ENCODE measurements at places on chromosomes 16 and 17. TPM values are rescaled to one million over a fixed set of nuclear protein-coding genes. Genes with fewer than 3 reads are reported as not detected.
A peak's percentile ranks its signal among the peaks of the same experiment; 100 is the strongest.

- peak; percentile 45 for DNase-seq
- H3K27ac ChIP-seq, result no peak overlapping the region
- H3K4me1 ChIP-seq, result peaks cover 13% of the 10 kb centered on the region
- no peaks in the 10 kb centered on the region for H3K27me3 ChIP-seq
- peaks cover 30% of the 10 kb centered on the region for H3K36me3 ChIP-seq
- H3K4me3 ChIP-seq, result no peak overlapping the region
Observed at GRCh38 chr17:4199818-4200402, 56.9 kb downstream of the CYB5D2 start.

DNA sequence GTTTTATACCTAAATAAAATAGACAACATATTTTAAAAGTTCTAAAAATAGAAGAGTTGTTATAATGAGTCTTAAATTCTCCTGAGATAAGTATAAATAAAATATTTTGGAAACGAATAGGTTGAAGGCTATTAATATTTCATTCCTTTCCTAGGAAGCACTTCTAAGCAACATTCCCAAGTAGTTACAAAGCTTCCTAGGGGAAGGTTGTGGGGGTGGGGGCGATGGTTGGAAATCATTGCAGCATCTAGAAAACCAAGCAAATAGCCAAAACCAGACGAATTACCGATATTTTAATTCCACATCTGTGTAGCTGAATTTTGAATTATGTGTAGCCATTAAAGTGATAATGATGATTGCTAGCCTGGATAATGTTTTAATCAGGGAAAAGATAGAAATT lies 26.9 kb downstream of the PTRH2 start:
- H3K4me3 ChIP-seq, result no peak overlapping the region
- no peak for DNase-seq
- peaks cover 3% of the 10 kb centered on the region for H3K4me1 ChIP-seq
- H3K27me3 ChIP-seq, result no peaks in the 10 kb centered on the region
- H3K36me3 ChIP-seq, result peaks cover 56% of the 10 kb centered on the region

GRCh38 chr16:3157229-3158025 lies 22.6 kb downstream of the ZNF213 start:
- peak overlapping the region; percentile 76 for H3K4me3 ChIP-seq
- DNase-seq, result peak; percentile 73
- H3K27me3 ChIP-seq, result peaks cover 9% of the 10 kb centered on the region
- peaks cover 24% of the 10 kb centered on the region for H3K4me1 ChIP-seq
- H3K27ac ChIP-seq, result peak overlapping the region; percentile 49
- peaks cover 6% of the 10 kb centered on the region for H3K36me3 ChIP-seq

- H3K27ac ChIP-seq, result no peak overlapping the region
- no peak overlapping the region for H3K4me3 ChIP-seq
- peaks cover 8% of the 10 kb centered on the region for H3K4me1 ChIP-seq
- peaks cover 5% of the 10 kb centered on the region for H3K36me3 ChIP-seq
Observed at GRCh38 chr16:10920726-10921427, 21.4 kb downstream of the DEXI start.

DNA sequence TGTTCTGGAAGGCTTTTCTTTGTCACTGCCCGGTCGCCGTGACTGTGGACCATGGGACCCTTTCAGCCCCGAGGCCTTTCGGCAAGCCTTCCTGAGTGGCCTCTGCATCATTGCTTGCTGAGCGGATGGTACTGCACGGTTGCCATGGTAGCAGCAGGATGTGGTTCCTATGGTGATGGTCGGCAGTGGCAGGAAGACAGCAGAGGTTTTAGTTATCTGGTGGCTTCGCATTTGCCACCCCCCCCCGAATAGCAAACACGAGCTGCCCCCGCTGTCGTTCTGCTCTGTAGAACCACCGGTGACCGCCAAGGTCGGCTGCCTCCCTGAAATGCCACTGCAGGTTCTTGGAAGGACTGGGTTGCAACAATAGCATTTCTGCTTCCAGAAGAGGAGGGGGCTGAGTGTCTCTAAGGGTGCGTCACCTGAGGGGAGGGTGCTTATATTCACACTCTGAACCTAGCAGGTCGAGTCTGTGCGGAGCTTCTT lies 76.6 kb downstream of the CMIP start:
- DNase-seq, result peak; percentile 84
- H3K4me3 ChIP-seq, result no peak overlapping the region
- peak overlapping the region; percentile 8 for H3K27ac ChIP-seq
- no peaks in the 10 kb centered on the region for H3K27me3 ChIP-seq
- H3K4me1 ChIP-seq, result peaks cover 29% of the 10 kb centered on the region
- H3K36me3 ChIP-seq, result peaks cover 2% of the 10 kb centered on the region

GRCh38 chr16:86681031-86681756 lies 102.8 kb downstream of the FOXL1 start:
- H3K27ac ChIP-seq, result no peak overlapping the region
- peaks cover 22% of the 10 kb centered on the region for H3K27me3 ChIP-seq
- no peak for DNase-seq
- H3K4me3 ChIP-seq, result no peak overlapping the region
- no peaks in the 10 kb centered on the region for H3K36me3 ChIP-seq

KRTAP9-8 gene
- total RNA-seq, result not detected

DNA sequence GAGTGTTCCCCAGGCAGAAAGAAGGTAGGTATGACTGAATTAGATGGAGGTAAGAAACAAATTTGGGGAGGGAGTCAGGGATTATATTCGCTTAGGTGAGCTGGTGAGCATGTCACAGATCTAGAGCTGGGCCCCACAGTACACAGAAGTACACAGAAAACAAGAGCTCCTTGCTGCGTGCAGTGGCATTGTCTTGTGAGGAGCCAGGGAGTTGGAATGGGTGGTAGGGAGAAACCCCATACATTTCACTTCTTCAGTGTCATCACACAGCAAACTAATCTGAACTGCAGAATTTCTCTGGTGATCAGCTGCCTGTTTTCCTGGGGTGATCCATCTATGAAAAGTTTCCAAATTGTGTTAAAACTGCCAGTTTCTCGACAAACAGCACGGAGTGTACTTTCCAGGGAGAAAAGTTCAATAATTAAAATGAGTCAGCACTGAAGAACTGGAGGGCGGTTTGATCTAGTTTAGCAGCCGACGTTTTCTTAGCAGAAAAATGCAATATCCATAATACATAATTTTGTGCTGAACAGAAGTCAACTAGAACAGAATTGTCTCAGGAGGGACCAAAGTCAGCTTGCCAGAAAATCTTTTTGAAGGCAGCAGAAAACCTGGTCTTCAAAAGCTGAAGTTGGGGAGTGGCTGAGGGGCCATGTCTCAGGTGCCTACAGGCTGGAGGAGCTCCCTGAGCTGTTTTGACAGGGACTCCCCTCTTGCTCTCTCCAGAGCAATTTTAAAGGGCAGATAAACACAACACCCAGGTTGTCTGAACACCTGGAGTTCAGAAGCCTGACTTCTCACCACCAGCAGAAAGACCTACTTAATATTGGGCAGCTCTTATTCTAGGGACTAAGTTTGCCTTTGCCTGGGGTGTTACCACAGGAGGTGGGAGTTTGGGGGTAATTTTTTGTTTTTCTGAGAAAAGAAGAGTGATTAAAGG lies 448.6 kb downstream of the CA10 start:
- H3K36me3 ChIP-seq, result no peaks in the 10 kb centered on the region
- H3K27me3 ChIP-seq, result peaks cover 13% of the 10 kb centered on the region
- H3K4me3 ChIP-seq, result no peak overlapping the region

- H3K27ac ChIP-seq, result peak overlapping the region; percentile 54
- H3K4me1 ChIP-seq, result peaks cover 18% of the 10 kb centered on the region
- H3K4me3 ChIP-seq, result no peak overlapping the region
- no peak for DNase-seq
- H3K36me3 ChIP-seq, result peaks cover 71% of the 10 kb centered on the region
Observed at GRCh38 chr17:40399185-40399584, 18.5 kb downstream of the TOP2A start.

FOXL1 gene
- total RNA-seq, result not detected

GRCh38 chr16:89139907-89140361 lies 31.6 kb upstream of the CDH15 start:
- H3K27ac ChIP-seq, result no peak overlapping the region
- H3K4me3 ChIP-seq, result no peak overlapping the region
- no peaks in the 10 kb centered on the region for H3K4me1 ChIP-seq
- H3K36me3 ChIP-seq, result peaks cover 5% of the 10 kb centered on the region
- no peak for DNase-seq
- no peaks in the 10 kb centered on the region for H3K27me3 ChIP-seq

- no peak overlapping the region for H3K4me3 ChIP-seq
- no peak for DNase-seq
- no peaks in the 10 kb centered on the region for H3K36me3 ChIP-seq
- no peak overlapping the region for H3K27ac ChIP-seq
- peaks cover 9% of the 10 kb centered on the region for H3K27me3 ChIP-seq
Observed at GRCh38 chr17:33169580-33170285, 123.4 kb downstream of the ASIC2 start.

SHBG gene
- not detected for total RNA-seq

- H3K36me3 ChIP-seq, result no peaks in the 10 kb centered on the region
- DNase-seq, result no peak
- peaks cover 11% of the 10 kb centered on the region for H3K27me3 ChIP-seq
- no peak overlapping the region for H3K4me3 ChIP-seq
Observed at GRCh38 chr17:34712481-34713195, 133.3 kb downstream of the TMEM132E start.

ZP2 gene
- not detected for total RNA-seq

DNA sequence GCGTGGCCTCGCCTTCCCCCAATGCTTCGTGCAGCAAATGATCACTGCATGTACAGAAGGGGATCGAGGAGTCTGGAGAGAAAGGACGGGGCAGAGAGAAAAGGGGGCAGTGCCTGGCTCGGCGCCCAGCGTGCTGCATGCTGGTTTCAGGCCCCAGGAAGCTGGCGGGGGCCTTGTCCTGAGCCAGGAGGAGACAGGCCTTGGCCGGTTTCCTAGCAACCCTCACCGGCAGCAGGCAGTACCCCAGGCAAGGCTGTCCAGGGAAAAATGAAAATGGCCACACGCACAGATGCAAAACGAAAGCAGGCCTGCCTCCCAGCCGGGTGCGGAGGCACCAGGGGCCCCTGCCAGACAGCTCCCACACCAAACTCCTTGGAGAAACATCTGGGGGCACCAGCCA lies 126.3 kb downstream of the ZFHX3 start:
- H3K4me1 ChIP-seq, result peaks cover 5% of the 10 kb centered on the region
- no peak for DNase-seq
- no peak overlapping the region for H3K4me3 ChIP-seq
- peaks cover 2% of the 10 kb centered on the region for H3K27me3 ChIP-seq
- no peak overlapping the region for H3K27ac ChIP-seq

GRCh38 chr17:61345825-61346666 lies 53.6 kb upstream of the TBX2 start:
- no peaks in the 10 kb centered on the region for H3K36me3 ChIP-seq
- H3K4me3 ChIP-seq, result no peak overlapping the region
- DNase-seq, result no peak
- no peaks in the 10 kb centered on the region for H3K4me1 ChIP-seq

SCNN1B gene
- total RNA-seq, result not detected

CCDC78 gene
- 3.3 TPM for total RNA-seq

GRCh38 chr17:45042346-45043120 lies 8.9 kb downstream of the DCAKD start:
- peaks cover 9% of the 10 kb centered on the region for H3K36me3 ChIP-seq
- peaks cover 31% of the 10 kb centered on the region for H3K4me1 ChIP-seq
- no peak for DNase-seq
- H3K4me3 ChIP-seq, result no peak overlapping the region

DNA sequence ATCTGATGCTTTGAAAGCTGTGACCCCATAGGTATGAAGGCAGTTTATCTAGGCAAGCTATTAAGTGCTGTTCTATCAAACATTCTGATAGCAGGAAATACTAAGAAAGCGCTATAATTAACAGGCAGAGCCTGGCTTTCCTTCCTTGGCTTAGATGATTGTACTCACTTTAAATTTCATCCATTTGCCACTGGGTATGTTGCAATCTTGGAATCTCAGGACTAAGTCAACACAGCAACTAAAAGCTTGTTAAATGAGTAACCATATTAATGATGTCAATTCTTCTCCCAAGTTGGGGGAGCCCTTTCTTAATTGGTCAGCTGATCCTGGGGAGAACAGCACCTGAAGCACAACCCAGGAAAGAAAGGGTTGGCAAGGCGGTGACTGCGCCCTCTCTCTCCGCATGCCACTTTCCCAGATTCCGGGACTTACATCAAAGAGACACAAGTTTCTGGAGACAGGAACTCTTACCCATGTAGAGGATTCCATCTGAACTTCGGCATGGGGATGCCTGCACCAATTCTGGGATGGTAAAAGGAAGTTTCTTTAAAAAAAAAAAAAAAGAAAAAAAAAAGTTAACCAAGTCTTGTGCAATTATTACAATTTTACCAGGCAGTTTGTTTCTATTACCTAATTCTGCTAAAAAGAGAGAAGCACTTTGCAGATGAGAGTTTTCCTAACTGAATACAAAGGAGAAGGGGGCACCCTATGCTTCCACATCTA lies 54.4 kb upstream of the ICAM2 start:
- peaks cover 71% of the 10 kb centered on the region for H3K36me3 ChIP-seq
- DNase-seq, result no peak
- peaks cover 28% of the 10 kb centered on the region for H3K4me1 ChIP-seq
- H3K27ac ChIP-seq, result no peak overlapping the region

DNA sequence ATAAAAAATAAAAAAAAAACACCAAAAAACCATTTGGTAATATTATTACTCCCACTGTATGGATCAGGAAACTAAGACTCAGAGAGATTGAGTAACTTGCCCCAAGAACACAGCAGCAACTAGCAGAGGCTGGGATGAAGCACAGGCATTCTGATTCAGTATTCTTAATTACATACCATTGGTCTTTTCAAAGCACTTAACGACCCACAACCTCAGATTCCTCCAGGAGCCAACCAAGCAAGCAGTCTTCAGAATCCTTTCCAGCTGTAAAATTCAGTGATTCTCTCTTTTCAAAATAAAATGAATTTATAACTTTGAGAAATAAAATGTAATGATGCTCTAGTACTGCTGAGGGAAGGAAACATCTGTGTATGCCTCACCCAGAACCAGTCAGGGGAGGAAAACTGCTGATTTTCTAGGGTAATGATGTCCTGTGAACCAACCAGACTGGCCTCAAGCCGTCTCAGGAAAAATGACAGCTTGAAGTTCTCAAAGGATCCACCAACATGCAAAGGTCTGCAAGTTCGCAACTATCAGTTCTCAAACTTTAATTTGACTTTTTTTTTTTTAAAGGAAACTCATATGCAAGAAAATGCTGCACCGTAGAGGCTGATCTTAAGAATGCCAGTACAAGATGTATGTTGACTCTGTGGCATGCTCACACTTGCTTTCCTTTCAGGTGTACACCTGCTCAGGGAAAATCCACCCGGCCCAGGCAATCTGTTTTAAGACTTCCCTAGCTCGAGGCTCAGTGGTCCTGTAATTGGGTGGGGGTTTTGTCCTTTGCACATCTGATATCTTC lies 9.0 kb downstream of the CUEDC1 start:
- H3K4me1 ChIP-seq, result peaks cover 34% of the 10 kb centered on the region
- no peak for DNase-seq
- peaks cover 9% of the 10 kb centered on the region for H3K27me3 ChIP-seq
- peak overlapping the region; percentile 33 for H3K4me3 ChIP-seq

Measured in activated CD4-positive, alpha-beta memory T cell treated with anti-CD3 and anti-CD28 coated beads for 36 hours (primary cell).